GM06990 (cell line): ENCODE measurements at places on chromosomes 2 and 18.

GRCh38 chr2:149383340-149383739 lies 53.0 kb downstream of the LYPD6 start:
- no peak for DNase-seq

DNA sequence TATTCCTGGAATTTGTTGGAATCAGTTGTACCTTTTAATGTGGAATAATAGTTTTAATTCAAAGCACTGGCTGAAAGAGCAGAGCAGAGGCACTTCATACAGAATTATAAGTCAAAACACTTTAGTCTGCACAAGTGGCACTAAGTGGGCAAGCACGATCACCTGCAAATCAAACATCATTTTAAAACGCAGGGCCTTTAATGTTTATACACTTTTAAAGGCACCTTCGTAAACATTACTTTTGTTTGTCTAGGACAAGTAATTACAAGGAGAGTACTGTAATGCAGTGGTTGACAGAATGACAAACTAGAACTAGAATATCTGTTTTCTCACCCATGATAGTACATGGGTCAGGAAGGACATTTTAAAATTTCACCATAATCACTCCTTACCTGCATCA lies 36.4 kb downstream of the LANCL1 start:
- no peak for DNase-seq

- DNase-seq: no peak
Observed at GRCh38 chr2:201313362-201313761, 43.8 kb downstream of the FLACC1 start.

DNA sequence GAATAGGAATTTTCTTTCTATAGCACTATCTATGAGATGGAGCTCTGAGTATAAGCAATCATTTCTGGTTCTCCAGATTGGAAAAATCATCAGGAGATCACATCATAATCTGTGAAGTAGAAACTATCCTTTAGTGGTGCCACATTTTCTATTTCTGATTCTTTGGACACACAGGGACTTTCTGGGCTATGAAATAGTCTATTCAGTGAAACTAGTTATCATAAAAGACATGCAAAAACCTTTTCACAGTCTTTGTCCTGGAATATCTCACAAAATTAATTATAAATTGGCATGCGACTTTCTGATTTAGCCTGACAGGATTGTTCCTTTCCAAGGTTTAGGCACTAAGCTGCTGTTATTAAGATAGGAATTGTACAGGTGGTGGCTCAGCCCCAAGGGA lies 428.6 kb downstream of the DLGAP1 start:
- no peak for DNase-seq

DNA sequence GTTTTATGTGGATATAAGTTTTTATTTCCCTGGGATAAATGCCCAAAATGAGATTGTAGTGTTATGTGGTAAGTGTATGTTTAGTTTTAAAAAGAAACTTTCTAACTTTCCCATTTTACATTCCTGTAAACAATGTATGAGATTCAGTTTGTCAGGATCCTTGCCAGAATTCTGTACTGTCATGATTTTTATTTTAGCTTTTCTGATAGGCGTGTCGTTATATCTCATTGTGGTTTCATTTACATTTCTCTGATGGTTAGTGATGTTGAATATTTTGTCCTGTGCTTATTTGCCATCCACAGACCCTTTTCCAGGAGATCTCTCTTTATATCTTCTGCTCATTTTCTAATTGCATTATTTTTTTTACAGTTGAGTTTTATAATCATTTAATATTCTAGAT lies 245.6 kb upstream of the CDH2 start:
- no peak for DNase-seq

GRCh38 chr18:4384932-4385331 lies 70.2 kb downstream of the DLGAP1 start:
- DNase-seq: peak; percentile 41

GRCh38 chr2:19728125-19728524 lies 173.7 kb downstream of the TTC32 start:
- DNase-seq: no peak

GRCh38 chr2:95061601-95062183 lies 36.2 kb downstream of the MAL start:
- DNase-seq: no peak

- no peak for DNase-seq
Observed at GRCh38 chr2:84858123-84858522, 22.8 kb downstream of the TRABD2A start.

- no peak for DNase-seq
Observed at GRCh38 chr2:86396291-86396785, 44.8 kb upstream of the KDM3A start.

GRCh38 chr2:168096158-168096557 lies 151.2 kb downstream of the STK39 start:
- DNase-seq: no peak

- no peak for DNase-seq
Observed at GRCh38 chr2:240360645-240361475, 74.6 kb upstream of the GPC1 start.

DNA sequence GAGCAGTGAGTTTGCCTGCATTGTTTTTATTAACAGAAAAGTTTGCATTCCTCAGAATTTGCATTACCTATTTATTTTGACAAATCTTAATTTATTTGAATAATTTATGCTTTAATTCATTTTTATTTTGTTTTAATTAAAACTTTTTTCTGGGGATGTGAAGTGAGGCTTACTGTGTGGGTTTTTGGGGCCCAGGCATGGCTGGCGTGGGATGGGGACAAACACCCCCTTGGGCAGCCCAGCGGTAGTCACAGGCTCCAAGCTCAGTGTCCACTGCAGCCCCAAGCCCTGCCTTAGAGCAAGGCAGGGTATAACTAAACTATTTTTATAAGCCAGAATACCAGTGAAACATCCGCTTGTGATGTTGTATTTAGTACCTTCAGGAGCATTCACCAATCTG lies 95.7 kb upstream of the PXDN start:
- no peak for DNase-seq

GRCh38 chr2:60335533-60336237 lies 217.8 kb downstream of the BCL11A start:
- DNase-seq: no peak

DNA sequence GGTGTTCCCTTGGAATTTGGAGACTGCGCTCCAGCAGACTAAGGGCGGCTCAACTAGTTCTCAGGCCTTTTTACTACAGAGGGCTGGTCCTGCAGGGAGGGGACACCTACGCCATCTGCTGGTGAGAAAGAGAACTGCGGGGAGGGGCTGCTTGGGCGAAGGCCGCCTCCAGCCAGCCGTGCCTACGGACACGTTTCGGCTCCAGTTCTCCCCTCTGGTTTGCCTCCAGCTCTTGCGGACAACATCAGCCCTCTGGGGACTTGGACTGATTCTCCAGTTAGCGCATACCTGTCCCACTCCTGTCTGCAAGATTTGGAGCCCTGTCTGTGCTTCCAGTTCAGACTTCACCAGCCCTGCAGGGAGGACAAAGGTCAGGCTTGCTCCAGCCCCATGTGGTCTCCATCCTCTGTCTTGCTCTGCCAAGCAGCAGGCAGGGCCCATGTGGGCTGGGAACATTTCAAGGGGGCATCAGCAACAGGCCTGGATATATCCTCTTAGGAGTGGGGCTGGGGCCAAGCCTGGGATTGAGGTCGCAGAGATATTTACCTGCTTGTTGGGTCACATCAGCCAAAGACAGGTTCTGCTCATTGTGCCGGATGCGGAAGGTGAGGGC lies 10.3 kb downstream of the PTPRN start:
- peak; percentile 69 for DNase-seq

DNA sequence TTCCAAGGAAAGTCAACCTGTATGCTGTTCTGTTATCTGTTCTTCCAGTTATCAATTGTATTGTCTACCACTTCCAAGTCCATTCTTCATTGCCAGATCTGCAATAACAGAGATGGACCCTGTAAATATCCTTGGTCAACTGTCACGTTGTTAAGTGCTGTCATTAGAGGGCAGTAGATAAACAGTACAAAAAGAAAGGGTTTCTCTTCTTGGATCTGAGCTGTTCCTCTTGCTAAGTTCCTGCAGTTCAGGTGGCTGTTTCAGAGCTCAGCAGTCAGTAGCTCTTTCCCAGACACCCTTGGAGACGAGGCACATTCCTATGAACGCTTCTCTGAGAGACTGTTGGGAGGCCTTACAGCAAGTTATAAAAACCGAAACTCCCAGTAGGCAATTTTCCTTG lies 957.1 kb upstream of the CHAC2 start:
- DNase-seq: no peak

GRCh38 chr2:100208141-100208770 lies 65.9 kb upstream of the AFF3 start:
- DNase-seq: no peak

- no peak for DNase-seq
Observed at GRCh38 chr2:29240601-29241000, 125.4 kb downstream of the CLIP4 start.

- no peak for DNase-seq
Observed at GRCh38 chr2:190210471-190210870, 109.2 kb downstream of the HIBCH start.

GRCh38 chr2:171551836-171552235 lies 29.6 kb downstream of the CYBRD1 start:
- no peak for DNase-seq

- DNase-seq: no peak
Observed at GRCh38 chr18:21798126-21798525, 57.5 kb downstream of the MIB1 start.

DNA sequence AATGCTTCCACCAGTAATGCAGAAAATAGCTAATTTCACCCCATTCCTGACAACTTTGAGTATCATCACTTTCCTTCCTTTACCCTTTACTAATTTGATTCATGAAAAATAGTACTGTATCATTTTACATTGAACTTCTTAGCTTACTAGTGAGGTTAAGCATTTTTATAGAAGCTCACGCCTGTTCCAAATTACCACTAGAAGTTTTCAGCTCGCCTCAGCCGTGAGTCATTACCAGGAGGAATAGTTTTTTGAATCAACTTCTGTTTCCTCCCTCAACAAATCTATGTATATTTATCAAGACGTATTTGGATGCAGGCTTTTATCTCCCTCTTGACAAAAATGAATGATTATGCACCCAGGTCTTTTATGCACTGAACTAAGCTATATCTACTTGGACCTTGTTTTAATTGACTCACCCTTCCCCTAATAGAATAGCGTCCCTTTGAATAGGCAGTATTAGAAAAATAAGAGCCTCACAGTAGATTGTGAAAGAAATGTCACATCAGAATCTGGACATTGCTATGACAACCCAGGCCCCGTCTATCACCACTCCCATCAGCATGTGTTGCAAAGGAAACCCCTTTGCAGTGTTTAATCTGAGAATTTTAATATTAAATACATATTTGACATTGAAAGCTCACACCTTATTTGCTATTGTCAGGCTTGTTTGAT lies 207.4 kb upstream of the NRP2 start:
- no peak for DNase-seq

DNA sequence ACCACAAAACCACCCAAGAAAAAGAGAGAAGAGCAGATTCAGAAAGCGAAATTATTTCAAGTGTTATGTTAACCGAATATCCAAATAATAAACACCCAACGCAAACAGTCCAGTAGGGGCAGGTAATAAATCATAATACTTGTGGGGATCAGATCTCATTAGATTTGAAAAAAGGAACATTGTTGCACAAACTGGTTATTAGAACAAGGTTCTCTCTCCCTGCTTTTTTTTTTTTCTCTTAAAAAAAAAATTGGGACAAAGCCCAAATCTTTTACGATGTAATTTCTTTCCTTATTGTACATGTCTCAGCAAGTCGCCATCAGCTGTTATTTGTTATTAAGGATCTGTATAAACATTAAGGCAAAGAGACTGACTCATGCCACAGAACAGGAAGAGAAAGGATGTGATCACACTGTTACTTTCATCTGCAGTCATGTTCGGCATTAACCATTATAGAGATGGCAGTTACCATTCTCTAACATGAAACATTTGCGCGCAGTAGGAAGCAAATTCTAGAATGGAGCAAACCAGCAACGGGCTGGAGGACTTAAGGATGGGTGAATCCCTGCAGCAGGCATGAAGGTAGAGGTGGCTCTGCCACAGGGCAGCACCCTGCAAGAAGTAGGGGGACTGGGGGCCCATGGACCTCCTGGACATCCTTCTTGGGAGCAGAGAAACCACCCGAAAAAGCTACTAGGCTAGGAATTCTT lies 42.0 kb downstream of the EPHA4 start:
- no peak for DNase-seq

GRCh38 chr2:120619579-120619978 lies 116.1 kb upstream of the GLI2 start:
- no peak for DNase-seq

GRCh38 chr2:66437109-66437690 lies 2.3 kb downstream of the MEIS1 start:
- no peak for DNase-seq

DNA sequence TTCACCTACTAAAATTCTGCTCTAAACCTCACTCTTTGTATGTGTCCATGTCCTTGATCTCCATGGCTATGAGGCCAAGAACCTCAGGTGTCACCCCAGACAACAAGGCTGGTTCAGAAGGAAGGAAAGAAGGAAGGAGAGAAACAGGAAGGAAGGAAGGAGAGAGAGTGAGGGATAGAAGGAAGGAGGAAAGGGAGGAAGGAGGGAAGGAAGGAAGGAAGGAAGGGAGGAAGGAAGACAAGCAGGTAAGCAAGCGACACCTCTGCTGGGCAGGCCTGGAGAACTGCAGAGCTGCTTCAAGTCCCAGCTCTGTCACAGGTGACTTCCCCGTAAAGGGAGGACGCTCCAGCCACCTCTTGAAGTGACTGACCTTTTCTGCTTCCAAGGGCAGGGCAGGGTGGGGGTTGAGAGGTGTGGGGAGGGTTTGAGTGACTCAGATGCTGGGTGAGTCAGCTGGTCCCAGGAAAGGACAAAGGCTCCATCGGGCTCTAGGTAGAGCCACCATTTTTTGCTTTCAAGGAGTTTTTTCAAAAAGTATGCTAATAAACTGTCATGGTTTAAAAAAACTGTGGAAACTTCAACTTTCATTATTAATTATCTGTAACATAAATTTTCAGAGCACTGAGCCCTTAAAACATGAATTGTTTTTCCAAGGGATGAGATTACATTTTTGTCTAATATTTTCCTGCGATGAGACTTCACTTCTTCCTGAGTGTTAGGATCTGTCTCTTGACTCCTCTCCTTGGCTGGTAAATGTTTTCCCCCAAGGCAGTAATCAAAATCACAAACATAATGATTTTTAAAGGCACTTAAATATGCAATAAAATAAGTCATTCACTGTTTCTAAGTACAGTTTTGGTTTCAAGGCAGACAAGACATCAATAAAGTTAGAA lies 90.1 kb upstream of the L3MBTL4 start:
- no peak for DNase-seq

- DNase-seq: peak; percentile 88
Observed at GRCh38 chr2:231672617-231673347, 35.5 kb upstream of the PTMA start.

GRCh38 chr2:169452080-169452479 lies 27.2 kb upstream of the BBS5 start:
- DNase-seq: no peak

DNA sequence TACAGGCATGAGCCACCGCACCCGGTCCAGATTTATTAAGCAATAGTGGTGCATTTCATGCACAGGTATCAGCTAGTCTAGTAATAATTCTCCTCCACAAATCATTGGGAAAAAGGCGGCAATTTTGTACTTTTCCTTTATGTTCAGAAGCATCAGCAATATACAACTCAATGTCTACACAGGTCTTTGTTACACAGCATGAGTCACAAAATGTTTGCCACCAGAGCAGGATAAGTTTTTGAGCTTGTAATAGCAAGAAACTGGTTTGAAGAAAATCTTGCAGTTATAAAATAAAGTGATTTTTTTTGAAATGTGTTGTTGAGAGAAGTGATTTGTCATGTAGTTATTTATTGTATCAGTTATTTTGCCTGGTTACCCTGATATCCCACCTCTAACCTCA lies 4.8 kb upstream of the ITPRIPL1 start:
- no peak for DNase-seq
